Activated T-helper 9 cell treated with anti-CD3 and anti-CD28 coated beads, Interleukin-2, amount 50 U/mL, for 16 hours (primary cell): ENCODE measurements at places on chromosomes 11 and 22.

DNA sequence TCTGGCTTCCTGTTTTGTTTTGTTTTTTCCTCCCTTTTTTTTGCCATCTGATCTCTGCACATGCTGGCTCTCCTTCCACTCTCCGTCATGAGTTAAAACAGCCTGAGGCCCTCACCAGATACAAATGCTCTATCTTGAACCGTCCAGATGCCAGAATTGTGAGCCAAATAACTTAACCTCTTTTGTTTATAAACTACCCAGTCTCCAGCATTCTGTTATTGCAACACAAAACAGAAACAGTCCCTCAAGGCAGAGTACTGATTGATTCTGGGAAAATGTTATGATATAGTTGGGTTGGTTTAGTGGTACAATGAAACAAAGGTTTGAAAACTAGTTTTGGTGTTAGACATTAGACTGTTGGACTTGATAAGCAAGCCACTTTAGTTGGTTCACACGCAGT lies 1390.0 kb upstream of the RAG2 start:
- DNase-seq, result no peak

- no peak for DNase-seq
These were observed 252.4 kb downstream of the GRM5 start for GRCh38 chr11:88813233-88813915.

DNA sequence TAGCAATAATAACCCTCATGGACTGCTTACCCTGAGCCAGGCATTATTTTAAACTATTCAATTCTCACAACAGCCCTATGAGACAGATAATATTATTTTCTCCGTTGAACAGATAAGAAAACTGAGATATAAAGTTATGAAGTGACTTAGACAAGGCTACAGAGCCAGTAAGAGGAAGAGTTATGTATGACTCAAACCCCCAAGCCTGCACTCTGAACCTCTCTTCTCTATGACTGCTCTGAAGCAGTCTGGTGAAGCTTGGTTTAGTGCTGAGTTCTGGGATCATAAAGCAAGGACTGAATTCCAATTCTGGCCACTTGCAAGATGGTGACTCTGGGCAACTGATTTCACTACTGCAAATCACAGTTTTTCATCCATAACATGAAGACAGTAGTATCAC lies 34.5 kb downstream of the TNKS1BP1 start:
- DNase-seq, result no peak

DNA sequence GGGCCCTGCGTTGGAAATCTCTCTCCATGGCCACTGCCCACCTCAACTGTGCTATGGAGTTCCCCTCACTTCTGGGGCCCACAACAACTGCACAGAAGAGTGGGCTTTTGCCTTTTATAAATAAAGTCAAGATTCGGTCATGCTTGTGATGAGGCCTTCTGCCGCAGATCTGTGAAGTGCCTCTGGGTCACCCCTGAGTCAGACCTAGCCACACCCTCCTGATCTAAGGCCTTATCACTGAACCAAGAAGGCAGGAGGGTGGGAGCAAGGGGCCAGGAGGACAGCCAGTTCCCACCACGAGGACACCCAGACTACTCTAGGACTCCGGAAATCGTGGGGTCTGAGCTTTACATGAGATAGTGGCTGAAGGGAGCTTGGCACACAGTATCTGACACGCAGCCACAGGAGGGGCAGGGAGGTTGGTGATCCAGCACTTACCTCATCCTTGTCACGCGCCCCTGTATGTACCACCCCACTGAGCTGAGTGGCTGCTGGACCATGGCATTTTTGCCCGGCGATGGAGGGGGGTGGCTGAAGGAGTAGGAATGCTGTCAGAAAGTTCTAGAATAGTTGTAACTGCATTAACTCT lies 115.7 kb downstream of the ABTB2 start:
- DNase-seq, result no peak

DNA sequence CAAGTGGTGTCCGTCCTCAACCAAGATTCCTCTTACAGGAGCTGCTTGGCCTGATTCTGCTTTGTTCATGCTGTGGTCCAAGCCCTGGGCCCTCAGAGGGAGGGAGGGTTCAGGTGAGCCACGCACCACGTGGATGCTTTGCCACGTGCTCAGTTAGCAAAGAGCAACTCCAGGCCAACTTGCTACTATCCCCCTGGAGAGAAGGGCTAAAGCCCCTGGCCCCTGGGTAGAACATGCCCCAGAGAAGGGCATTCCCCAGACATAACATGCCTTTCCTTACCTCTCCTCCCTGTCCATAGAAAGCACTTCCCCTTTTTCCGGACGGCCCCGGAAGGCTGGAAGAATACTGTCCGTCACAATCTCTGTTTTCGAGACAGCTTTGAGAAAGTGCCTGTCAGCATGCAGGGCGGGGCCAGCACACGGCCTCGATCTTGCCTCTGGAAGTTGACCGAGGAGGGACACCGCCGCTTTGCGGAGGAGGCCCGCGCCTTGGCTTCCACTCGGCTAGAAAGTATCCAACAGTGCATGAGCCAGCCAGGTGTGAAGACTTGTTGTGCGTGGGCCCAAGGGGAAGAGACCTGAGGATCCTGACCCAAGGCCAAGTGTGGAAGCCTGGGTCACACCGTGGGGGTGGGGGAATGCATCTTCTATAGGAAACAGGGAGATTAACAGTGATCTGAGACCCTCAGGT lies 8.8 kb downstream of the FOXR1 start:
- no peak for DNase-seq

GRCh38 chr11:92388380-92388779 lies 163.8 kb downstream of the FAT3 start:
- no peak for DNase-seq

- no peak for DNase-seq
These were observed 235.4 kb upstream of the NARS2 start for GRCh38 chr11:78809931-78810541.

DNA sequence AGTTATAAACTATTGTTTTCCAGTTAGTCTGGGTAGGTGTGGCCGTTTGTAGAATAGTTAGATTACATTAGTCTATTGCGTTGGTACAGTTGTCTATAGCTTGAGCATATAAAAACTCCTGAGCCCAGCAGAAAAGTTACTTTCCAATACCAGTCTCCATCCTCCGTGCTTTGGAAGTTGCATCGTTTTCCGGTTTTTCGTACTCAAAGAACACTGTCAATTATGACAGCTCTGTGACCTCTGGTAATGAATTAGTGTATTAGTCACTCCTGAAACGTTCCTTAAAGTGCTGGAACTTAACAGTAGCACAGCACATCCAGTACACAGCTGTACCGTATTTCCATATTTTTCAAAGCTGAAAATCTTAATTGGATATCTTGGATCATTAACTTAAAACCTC lies 808 bp upstream of the MSANTD2 start:
- DNase-seq, result no peak

DNA sequence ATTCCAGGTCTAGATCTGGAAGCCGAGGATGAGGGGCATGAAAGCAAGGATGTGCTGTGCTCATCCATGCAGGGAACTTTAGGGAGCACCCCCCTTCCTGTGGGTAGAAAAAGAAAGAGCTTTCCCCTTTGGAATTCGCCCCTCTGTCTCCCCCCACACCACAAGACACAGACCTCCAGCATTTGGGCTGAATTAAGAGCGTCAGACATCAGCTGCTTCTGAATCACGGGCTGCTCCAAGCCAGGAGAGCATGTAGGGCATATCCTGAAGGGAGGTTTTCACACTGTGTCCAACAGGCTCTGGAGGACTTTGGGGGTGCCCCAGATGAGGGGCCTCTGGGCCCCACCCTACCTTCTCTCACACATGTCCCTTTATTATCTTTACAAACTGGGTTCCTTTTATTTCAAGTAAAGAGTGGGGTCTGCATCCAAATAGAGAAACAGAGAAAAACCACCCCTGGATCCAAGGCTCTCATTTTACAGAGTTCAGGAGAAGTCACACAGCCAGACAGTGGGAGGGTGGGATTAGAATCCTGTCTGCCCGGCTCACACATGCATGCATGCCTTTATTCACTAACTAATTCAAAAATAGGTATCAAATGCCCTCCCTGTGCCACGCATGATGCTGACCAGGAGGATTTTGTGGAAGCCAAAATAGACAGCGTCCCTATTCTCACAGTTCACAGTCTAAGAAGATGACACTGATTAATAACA lies 52.8 kb downstream of the LRRC32 start:
- no peak for DNase-seq

DNA sequence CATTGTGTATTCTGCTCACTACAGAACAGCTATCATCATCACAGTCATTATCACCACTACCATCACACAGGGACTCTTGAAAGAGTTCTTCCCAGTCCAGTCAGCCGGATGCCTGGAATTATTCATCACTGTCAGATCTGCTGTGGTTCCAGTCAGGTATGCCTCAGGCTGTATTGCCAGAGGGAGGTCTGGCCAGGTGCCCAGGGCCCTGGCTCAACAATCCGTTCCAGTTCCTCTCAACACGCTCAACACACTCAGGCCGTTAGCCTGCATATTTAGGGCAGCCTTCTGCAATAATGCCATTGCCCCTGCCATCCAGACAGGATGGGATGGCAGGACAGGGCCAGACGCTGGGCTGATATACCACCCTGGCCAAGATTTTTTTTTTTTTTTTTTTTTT lies 28.6 kb upstream of the RASL10A start:
- DNase-seq, result no peak

GRCh38 chr11:104837969-104838639 lies 60.2 kb downstream of the CASP12 start:
- no peak for DNase-seq

DNA sequence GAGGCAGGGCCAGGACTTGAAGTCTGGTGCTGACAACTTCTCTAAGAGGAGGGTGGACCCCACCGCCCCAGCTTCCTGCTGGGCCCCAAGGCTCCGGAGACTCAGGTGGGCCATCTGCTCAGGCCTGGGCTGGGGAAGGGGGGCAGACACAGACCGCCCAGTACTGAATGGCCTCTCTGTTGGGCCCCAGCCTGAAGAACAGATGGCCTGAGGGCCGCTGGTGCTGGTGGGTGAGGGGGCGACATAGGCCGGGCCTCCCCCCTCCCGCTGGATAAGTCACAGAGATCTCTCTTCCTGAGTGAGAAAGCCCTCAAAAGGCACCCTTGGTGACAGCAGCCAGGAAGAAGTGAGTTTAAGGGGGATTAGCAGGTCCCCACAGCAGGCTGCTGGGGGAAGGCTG lies 12.5 kb upstream of the TP53I11 start:
- DNase-seq, result no peak

GRCh38 chr22:45925811-45926351 lies 51.1 kb downstream of the WNT7B start:
- DNase-seq, result no peak

- no peak for DNase-seq
These were observed 14.2 kb downstream of the TRMU start for GRCh38 chr22:46349681-46350080.

GRCh38 chr11:107549253-107549953 lies 16.1 kb downstream of the ALKBH8 start:
- no peak for DNase-seq

- DNase-seq, result peak; percentile 37
These were observed 89.8 kb downstream of the PDE2A start for GRCh38 chr11:72584293-72584938.

DNA sequence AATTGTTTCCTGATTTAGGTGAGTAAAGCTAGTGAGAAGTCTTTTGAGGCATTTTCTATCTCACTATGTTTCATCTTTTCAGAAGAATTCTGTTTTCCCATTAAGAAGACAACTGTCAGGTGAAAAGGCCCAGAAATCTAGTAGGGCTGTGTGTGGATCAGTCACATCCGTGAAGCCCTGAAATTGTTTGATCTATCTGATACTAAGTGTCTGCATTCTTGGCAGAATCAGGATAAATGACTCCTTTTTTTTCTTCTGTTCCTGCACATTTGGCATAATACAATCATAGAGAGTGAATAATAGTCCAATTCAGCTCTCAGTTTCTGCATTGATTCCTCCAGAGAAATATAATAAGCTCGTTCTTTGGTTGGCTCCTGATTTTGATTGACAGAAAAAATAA lies 208.3 kb downstream of the NAV2 start:
- no peak for DNase-seq

- no peak for DNase-seq
These were observed 3.9 kb upstream of the RAB38 start for GRCh38 chr11:88179141-88179540.

- DNase-seq, result no peak
These were observed 3.3 kb upstream of the BACE1 start for GRCh38 chr11:117319214-117319840.

- DNase-seq, result no peak
These were observed 7.7 kb downstream of the VWCE start for GRCh38 chr11:61287338-61287977.

GRCh38 chr11:116551576-116551975 lies 221.2 kb downstream of the BUD13 start:
- no peak for DNase-seq

GRCh38 chr11:121887976-121888557 lies 227.9 kb downstream of the BLID start:
- DNase-seq, result no peak

DNA sequence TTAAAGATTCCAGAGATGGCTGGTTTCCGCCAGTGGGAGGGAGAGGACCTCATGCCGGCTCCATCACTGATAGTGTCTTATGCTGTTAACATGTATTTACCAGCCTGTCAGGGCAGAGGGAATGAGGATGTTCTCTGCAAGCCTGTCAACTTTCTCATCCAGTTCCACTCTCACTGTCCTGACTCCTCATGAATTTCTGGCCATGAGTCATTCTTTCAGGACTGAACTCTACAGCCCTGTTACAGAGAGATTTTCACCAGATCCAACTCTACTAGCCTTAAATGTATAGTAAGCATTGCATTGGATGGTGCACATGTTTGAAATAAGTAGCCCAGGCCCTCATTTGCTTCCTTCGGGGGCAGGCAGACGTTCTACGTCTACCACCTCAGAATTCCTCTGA lies 387.7 kb downstream of the TMEM135 start:
- DNase-seq, result no peak

- DNase-seq, result no peak
These were observed 33.5 kb downstream of the WEE1 start for GRCh38 chr11:9606809-9607510.

DNA sequence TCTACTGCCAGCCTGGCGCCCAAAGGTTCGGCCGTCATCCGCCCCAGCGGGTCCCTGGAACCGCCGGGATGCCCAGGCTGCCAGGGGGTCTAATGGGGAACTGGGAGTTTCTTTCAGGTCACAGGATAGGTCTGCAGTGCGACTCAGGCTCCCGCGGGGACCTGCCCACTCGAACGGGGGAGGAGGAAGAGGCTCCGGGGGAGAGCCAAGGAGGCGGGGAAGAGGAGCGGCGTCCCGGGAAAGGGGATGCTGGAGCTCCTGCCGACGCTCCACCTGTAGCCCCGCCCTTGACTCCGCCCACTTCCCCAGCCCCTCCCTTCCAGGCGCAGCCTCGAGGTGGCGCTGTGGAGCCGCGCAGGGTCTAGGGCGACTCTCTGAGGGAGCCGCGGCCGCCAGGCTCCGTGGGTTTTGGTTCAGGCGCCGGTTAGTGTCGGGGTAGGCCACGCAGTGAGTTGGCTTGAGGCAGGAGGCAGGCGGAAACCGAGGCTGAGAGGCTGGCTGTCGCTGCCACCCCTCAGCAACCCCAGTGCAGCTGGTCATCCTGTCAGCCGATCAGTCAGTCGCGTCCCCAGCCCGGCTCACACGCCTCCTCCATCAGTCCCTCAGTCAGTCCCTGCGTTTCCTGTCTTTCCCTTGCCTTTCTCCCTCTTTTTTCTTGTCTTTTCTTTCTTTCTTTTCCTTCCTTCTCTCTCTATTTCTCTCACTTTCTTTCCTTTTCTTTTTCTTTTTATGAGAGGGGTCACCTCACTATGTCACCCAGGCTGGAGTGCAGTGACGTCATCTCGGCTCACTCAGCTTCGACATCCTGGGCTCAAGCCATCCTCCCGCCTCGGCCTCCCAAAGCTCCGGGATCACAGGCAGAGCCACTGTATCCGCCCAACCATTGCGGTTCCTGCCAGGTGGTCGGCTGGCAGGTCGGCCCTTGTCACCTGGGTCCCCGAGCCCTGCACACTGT lies 26.4 kb downstream of the YWHAH start:
- peak; percentile 80 for DNase-seq

GRCh38 chr11:134483857-134484256 lies 71.8 kb upstream of the B3GAT1 start:
- no peak for DNase-seq
